Naive thymus-derived CD4-positive, alpha-beta T cell (primary cell): ENCODE measurements at places on chromosomes 2 and 18. TPM values are rescaled to one million over a fixed set of nuclear protein-coding genes. Genes with fewer than 3 reads are reported as not detected.

The ONECUT2 gene
- total RNA-seq: not detected

The DSEL gene
- total RNA-seq: 0.93 TPM

The HJURP gene
- 60.5 and 67.1 TPM in 2 replicates for total RNA-seq

The PSD4 gene
- total RNA-seq: 112 TPM

The IL36RN gene
- not detected for total RNA-seq

The DNAH6 gene
- 0.41 and 0.73 TPM in 2 replicates for total RNA-seq

The CRYGC gene
- total RNA-seq: not detected

The C2orf80 gene
- not detected for total RNA-seq

The LAMA3 gene
- total RNA-seq: not detected

The POMC gene
- 7.7 TPM for total RNA-seq

The BUB1 gene
- total RNA-seq: 3.0 TPM

The PLEK gene
- total RNA-seq: 3.9 TPM

The REG3G gene
- not detected in 2 replicates for total RNA-seq

The GALR1 gene
- total RNA-seq: not detected in 2 replicates

The LONRF2 gene
- total RNA-seq: not detected

The SALL3 gene
- total RNA-seq: not detected in 2 replicates
